ENCODE measurements at places on chromosomes 2 and 18.

DNA sequence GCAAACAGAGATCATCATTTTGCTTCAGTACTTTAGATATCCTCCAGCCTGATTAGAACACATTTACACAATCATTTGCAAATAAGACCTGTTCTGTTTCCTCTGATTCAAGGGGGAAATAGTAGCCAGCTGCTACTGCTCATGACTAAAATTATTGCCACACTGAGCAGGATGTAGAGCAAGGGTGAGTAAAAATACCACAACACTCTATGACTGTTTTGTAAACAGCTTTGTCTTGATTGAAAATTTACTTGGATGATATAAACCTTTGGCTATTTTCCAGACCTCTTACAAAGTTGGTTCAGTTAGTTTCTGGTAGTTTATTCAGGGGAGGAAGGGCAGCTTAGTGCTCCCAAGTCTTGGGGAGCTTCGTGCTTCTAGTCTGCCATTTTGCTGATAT is 286.4 kb upstream of the CNTNAP5 start:
- DNase-seq: no peak

DNA sequence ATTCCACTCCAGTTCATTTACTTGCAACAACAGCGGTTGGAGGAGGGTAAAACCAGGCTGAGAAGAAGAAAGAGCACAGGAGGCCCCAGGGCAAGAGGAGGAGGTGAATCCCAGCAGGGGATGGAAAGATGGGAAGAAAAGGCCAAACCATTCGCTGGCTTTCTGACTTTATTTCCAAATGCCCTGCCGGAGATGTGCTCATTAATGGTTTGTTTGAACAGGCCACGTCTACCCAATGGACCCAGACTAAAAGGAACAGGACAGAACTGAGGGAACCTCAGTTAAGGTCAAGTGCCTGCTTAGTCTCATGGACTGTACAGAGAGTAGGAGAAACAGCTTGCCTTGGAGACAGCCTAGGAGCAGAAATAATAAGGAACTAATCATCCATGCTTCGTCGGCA is 121.6 kb upstream of the NDUFV2 start:
- DNase-seq: no peak

DNA sequence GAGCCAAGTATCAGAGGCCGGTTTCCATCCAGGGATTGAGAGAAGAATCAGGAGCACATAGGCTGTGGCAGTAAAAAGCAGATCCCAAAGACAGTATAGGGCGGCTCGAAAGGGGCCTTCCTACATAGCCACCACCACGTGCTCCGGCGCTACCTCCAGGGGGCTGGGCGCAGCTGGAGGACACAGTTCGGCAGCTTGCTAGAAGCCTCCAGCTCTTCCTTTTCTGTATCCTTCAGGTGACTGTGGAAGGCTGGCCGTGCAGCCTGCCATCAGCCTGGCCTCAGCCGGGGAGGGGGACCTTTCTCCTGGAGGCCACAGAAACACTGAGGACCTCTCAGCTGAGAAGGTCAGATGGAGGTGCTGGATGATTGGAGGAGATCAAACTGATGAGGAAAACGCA is 183.6 kb upstream of the GLI2 start:
- no peak for DNase-seq

GRCh38 chr2:56309626-56310170 is 125.9 kb downstream of the CCDC85A start:
- no peak for DNase-seq

GRCh38 chr2:61550375-61551209 is 12.4 kb upstream of the XPO1 start:
- no peak for DNase-seq

DNA sequence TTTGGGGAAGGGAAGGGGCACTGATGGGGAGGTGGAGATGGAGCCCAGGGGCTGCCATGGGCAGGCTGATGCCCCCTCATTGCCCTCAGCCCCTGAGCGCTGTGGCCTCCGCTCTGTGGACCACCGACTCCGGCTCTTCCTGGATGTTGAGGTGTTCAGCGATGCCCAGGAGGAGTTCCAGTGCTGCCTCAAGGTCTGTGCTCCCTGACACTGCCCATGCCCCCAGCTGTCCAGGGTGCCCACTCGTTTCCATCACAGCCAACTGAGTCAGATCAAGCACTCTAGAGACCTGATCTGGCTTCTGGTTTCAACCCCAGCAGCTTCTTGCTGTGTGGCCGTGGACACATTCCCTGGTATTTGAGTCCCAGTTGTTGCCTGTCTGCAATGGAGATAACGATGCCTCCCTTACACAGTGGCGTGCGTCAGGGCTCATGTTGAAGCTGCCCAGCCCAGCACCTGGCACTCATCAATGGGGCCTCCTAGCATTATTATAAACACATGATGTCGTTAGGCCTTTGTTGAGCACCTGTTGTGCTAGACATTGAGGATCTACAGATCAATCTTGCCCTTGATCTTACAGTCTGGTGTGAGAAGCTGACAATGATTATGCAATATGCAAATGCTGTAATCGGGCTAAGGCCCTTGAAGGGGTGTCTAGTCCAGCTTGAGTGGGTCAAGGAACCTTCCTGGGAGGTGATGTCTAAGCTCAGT is 14.4 kb downstream of the STK11IP start:
- DNase-seq: no peak

GRCh38 chr2:96788442-96789244 is 27.4 kb upstream of the CNNM3 start:
- no peak for DNase-seq

- no peak for DNase-seq
Measured at GRCh38 chr2:199911877-199912161, 726 bp downstream of the C2orf69 start.

DNA sequence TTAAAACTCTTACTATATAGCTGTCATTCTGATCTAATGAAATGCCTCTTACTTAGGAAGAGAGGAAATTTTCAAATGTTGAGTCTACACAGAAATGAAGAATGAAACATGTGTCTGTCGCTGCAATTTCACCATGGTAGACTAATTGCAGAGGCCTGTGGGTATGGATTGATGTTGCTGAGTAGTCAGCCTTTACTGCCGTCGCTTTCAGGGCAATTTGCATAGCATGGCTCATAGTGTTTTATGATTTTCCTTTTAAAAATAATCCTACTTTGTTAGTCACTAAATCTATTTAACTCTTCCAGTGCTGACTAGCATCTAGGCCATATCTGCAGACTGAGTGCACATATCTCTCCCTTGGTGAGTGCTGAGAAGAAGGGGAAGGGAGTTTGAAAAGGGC is 819.2 kb downstream of the SATB2 start:
- DNase-seq: no peak

DNA sequence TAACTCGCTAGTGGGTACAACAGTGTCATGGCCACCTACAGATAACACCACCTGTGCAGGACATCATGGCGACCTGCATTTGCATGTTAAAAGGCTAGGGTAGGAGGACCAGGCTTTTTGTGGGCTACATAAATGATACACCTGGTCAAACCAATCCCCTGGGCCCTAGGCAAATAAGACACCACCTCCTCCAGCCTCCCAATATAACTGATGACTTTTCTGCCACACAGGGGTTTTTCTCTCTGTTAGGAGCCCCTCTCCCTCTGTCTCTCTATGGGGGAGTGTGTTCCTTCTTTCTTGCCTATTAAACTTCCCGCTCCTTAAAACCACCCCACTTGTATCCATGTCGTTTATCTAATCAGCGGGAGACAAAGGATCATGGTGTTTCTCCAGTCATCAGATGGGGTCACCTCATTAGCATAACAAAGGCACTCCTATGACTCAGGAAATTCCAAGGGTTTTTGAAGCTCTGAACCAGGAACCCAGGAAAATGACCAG is 10.8 kb upstream of the BUB1 start:
- DNase-seq: no peak

DNA sequence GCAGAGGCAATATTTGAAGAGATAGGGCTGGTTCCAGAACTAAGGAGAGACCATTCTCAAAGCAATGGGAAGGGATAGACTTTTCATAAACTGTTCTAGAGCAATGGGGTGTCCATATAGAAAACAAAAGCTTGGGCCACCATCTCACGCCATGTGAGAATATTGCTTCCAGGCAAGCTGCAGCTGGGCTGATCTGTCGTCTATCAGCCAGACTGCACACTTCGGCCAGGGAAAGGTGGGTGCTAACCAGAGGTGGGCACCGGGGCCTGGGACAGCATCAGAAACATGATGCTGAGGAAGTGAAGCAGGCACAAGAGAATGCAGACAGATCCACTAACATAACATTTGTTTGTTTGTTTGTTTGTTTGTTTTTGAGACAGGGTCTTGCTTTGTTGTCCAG is 43.7 kb downstream of the MYO7B start:
- no peak for DNase-seq

GRCh38 chr2:69018678-69019095 is 5.7 kb downstream of the ANTXR1 start:
- no peak for DNase-seq

DNA sequence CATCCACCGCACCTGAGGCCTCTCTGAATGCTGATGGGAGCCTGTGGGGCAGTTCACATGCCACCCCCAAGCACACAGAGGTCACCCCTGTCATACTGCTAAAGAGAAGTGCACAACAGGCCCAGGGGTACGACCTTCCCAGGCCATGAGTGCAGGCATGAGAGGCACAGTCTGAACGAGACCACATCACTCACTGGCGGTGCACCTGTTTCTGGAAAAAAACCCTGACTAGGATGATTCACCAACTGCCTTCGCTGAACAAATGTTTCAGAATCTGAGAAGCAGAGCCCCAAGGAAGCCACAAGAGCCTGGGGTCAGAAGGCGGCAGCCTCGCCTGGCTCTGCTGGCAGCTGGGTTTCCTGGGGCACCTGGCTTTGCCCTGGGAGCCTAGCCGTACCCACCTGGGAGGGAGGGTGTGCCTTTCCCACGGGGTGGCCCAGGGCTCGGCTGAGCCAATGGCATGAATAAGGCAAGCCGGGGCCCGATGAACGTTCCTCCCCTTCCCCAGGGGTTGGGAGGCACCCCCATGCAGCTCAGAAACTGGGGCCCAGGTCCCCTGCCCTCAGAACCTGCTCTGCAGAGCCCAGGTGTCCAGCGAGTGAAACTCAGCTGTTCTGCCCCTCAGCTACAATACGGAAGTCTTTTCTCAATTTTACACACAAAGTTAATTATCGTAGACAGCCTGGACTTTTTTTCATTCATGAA is 73.8 kb downstream of the HDAC4 start:
- DNase-seq: peak; percentile 53

DNA sequence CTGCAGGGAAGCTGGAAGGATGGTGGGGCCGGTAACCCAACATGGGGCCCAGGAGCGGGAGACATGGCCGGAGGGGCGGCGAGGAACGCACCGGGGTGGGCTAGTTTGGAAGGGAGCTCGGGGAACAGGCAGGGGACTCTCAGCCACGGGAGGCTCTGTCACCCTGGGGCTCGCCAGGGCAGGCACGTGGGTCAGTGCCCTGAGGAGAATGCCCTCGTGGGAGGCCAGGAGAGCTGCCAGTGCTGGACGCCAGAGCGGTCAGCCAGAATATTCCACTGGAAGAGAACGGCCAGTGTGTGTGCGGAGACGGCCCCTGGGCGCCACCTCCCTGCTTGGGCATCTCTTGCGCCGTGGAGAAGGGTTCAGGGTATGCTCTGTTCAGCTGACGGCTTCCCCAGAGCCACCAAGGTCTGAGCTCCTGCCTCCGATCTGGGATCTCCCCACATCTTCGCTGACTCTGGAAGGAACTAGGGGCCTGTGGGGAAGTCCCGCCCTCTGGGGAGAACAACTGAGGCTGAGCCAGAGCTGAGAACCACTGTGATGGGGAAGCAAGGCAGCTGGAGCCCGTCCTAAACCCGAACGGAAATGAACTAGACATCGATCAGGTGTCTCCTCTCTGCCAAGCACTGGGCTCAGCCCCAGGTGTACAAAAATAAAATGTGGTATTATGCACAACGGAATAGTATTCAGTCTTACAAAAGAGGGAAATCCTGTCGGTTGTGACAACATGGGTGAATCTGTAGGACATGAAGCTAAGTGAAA is 49.3 kb downstream of the TNP1 start:
- no peak for DNase-seq

- DNase-seq: no peak
Measured at GRCh38 chr18:1848716-1849115, 722.6 kb downstream of the METTL4 start.

GRCh38 chr18:61991201-61991600 is 98.4 kb upstream of the RNF152 start:
- DNase-seq: no peak

DNA sequence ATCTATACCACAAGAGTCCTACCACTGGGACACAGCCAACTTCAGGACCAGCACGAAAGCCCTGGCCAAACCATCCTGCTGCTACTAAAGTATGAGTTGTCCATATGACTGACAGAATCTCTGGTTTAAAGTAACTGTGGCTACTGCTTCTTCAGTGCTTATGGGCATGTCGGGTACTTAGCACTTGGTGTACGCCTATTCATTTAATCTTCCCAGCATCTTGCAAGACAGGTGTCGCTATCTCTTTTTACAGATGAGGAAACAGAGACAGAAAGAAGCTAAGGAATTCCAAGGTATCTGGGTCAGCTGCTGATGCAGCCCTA is 203.4 kb upstream of the ID2 start:
- DNase-seq: no peak

GRCh38 chr2:172153757-172154156 is 51.1 kb upstream of the DLX2 start:
- DNase-seq: no peak

DNA sequence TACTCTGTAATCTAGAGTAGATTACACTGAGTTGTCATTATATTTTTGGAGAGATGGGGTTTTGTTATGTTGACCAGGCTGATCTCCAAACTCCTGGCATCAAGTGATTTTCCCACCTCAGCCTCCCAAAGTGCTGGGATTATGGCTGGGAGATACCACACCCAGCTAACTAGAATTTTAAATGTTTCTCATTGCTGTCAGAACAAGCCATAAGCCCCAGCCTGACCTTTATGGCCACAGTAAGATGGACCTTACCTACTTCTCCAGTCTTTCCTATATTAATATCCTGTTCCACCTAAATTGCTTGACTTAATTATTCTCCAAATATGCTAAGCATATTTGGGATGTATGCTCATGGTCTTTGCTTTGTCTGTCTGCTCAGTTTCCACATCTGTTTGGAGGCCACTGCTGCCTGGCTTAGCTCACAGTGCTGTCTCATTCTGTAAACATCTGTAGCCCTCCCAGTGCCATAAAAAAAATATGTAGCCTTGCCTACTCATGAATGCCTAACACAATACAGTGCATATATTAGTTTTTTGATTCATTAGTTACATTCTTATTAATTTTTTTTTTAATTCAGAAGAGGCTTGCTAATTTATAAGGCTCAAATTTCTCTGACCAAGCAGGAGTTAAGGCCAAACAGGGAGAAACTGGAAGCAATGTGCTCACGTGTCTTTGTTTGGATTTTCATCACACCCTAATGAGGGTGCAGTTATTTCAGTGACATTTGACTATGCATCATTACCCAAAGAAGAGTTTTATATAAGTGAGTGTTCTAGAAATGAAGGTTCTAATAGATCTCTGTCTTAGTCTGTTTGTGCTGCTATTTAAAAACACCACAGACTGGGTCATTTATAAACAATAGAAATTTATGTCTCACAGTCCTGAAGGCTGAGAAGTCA is 45.3 kb upstream of the PSME4 start:
- no peak for DNase-seq

- no peak for DNase-seq
Measured at GRCh38 chr2:152740743-152741328, 22.4 kb downstream of the ARL6IP6 start.

DNA sequence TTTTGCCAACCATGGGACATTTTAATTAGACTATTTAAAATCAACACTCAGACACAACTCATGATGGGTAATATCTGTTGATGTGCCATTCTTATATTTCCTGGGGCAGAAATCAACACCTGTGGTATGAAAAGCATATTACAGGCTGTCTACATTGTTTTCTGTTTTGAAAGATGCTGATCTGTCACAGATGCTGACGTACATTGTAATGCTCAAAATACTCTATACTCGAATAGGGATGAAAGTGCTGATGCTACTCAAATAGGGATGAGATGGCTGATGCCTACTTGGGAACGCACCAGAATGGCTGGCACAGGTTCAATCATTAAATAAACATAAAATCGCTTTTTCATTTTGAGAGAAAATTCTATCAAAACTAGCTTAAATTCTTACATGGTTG is 41.2 kb downstream of the TMEFF2 start:
- no peak for DNase-seq
